ENCODE measurements at places on chromosomes 7 and 10. TPM values are rescaled to one million over a fixed set of nuclear protein-coding genes. Genes with fewer than 3 reads are reported as not detected.

The ZPBP gene
- total RNA-seq: not detected

The AGMO gene
- total RNA-seq: 0.85 TPM

The SFTPA2 gene
- 13,178 TPM for total RNA-seq

The ABCB1 gene
- total RNA-seq: 7.0 TPM

The CCDC136 gene
- total RNA-seq: 3.2 TPM

Data from left lung (tissue), 14 donors.